Inflammatory macrophage treated with lipopolysaccharide for 1 hour (primary cell): ENCODE measurements at places on chromosomes 6 and 20.

GRCh38 chr6:6654599-6655575, 66.4 kb downstream of the LY86 start:
- DNase-seq = peak; percentile 48

DNA sequence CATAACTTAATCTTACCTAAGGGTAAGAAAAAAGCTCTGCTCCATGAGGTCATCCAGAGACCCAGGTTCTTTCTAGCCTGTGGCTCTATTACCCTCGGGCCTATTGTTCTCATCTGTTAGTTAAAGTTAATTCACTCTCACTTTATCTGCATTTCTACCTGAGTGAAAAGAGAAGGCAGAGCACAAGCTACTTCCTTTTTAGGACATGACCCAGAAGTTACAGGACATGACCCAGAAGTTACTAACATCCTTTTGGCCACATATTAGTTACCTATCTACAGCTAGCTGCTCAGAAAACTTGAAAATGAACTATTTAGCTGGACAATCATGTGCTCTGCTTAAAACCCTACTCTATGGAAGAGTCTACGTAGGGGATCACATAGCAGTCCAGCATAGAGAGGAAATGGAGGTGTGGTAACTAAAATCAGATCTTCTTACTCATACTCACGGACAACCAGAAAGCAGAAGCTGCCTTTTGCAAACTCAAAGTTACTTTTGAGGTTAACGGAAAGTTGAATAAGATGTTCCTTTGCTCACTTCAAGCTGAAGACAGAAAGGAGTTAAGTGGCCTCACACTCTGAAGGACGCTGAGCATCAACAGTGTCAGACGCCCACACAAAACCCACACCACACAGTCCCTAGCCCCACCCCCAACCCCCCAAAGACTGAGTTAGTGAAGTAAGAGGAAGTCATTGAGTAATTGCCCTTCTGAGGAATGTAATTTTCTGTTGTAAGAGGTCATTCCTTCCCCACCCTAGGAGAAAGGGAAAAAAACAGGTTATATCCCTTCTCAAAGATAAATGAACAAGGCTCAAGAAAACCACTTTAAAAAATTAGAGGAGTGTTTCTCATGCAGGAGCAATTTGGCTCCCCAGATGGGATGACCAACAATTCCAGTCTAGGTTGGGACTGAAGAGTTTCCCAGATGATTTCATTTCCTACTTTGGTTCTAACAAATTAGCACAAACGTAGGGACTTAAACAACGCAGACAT, 45.9 kb upstream of the TAB2 start:
- peak; percentile 84 for DNase-seq

GRCh38 chr20:57332105-57333089, 2.8 kb downstream of the SPO11 start:
- DNase-seq = no peak

DNA sequence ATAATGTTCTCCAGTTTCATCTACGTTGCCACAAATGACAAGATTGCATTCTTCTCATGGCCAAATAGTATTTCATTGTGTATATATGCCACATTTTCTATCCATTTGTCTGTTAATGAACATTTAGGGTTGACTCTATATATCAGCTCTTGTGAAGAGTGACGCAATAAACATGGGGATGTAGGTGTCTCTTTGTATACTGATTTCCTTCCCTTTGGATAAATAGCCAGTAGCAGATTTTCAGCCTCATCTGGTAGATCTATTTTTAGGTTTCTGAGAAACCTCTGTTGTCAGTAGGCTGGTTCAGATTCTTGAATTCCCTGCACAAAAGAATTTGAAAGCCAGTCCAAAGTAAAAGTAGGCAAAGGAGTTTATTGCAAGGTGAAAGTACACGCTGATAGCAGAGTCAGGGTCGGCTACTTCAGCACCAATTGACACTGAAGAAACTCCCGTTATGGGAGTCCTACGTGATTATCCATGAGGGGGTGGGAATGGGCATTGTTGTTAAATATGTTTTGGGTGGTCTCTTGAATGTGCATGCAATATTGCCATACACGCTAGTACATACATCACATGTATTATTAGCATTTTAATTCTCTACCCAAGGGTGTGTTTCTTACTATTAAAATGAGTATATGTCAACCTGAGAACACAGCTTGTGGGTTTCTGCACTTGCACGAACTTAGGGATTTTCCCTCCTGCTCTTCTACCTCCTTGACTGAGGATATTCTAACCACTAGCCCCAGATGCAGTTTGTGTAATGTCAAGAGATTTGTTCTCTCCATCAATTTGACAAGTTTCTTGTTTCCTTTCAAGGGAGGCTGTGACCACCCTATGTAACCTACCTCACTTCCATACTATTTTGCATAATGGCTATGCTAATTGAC, 14.4 kb upstream of the SLC17A2 start:
- DNase-seq = no peak

- no peak for DNase-seq
These were observed 72.5 kb downstream of the ARMC2 start for GRCh38 chr6:108920751-108921150.

GRCh38 chr6:17957086-17957485, 30.3 kb downstream of the KIF13A start:
- DNase-seq = no peak
